ENCODE measurements at places on chromosomes 3 and 15.
A peak's percentile ranks its signal among the peaks of the same experiment; 100 is the strongest.

- H3K4me3 ChIP-seq = no peak overlapping the region
- H3K36me3 ChIP-seq = peaks cover 3% of the 10 kb centered on the region
- no peaks in the 10 kb centered on the region for H3K4me1 ChIP-seq
- DNase-seq = no peak
- no peak overlapping the region for H3K27ac ChIP-seq
- H3K27me3 ChIP-seq = no peaks in the 10 kb centered on the region
Measured at GRCh38 chr3:68614087-68614486, 318.3 kb downstream of the TAFA4 start.

GRCh38 chr15:74950078-74950908, 6.3 kb downstream of the RPP25 start:
- peak; percentile 89 for DNase-seq
- no peak overlapping the region for H3K4me3 ChIP-seq
- H3K4me1 ChIP-seq = peaks cover 19% of the 10 kb centered on the region
- H3K27me3 ChIP-seq = peaks cover 10% of the 10 kb centered on the region
- no peak overlapping the region for H3K27ac ChIP-seq
- no peaks in the 10 kb centered on the region for H3K36me3 ChIP-seq

GRCh38 chr3:168024537-168024941, 71.2 kb downstream of the GOLIM4 start:
- H3K4me3 ChIP-seq = no peak overlapping the region
- no peak for DNase-seq
- peaks cover 74% of the 10 kb centered on the region for H3K36me3 ChIP-seq
- H3K27ac ChIP-seq = no peak overlapping the region
- no peaks in the 10 kb centered on the region for H3K27me3 ChIP-seq

DNA sequence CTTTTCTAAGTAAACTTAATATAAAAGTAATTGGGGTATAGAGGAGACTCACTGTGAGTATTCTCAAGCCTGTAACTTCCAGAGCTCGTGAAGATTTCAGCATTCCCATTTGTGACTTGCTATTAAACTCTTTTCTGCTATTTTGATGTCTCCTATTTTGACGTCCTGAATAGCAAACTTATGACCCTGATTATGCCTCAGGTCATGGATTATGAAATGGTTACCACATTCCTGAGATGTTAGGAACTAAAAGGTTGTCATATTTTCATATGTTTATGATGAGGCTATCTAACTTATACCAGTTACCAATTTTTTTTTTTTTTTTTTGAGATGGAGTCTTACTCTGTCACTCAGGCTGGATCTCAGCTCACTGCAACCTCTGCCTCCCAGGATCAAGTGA, 105.5 kb downstream of the ATG7 start:
- H3K27me3 ChIP-seq = no peaks in the 10 kb centered on the region
- H3K36me3 ChIP-seq = peaks cover 2% of the 10 kb centered on the region
- no peak overlapping the region for H3K27ac ChIP-seq

DNA sequence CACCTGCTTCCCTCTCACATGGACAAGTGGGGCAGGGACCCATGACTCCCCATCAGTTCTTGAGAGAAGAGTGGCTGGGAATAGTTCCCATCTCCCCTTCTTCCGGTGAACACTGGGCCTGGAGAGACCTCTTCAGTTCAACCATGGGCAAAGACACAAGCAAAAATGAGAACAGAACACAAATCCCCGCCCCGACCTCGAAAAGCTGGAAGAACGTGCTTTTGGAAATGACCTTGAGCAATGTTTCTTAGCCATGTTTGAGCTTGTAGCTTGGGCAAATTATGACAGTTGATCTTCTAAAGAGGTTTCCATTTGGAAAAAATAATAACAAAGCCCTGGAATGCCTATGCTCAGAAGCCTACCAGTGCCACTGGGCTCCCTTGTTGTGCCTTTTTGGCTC, 59.0 kb downstream of the FAM174B start:
- H3K27ac ChIP-seq = no peak overlapping the region
- DNase-seq = no peak
- H3K4me3 ChIP-seq = no peak overlapping the region
- no peaks in the 10 kb centered on the region for H3K36me3 ChIP-seq

DNA sequence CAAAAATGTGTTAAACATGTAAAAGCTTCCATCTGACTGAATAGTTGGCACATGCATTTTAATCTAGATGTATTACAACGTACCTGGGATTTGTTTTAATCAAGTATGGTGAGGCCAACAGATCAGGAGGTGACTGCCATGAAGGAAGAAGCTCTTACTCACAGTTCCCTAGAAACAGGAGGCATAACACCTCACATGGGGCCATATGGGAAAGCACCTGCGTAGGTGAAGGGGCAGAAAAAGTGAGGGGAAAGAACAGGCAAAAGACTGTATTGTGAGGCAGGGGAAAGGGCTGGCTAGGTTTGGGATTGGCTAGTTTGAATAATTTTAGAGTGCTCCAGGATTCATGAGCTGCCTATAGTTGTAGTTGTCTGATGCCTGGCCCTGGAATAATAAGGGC, 9.6 kb downstream of the SQOR start:
- peaks cover 30% of the 10 kb centered on the region for H3K27me3 ChIP-seq
- H3K27ac ChIP-seq = no peak overlapping the region
- peaks cover 7% of the 10 kb centered on the region for H3K4me1 ChIP-seq
- no peak for DNase-seq
- no peaks in the 10 kb centered on the region for H3K36me3 ChIP-seq

DNA sequence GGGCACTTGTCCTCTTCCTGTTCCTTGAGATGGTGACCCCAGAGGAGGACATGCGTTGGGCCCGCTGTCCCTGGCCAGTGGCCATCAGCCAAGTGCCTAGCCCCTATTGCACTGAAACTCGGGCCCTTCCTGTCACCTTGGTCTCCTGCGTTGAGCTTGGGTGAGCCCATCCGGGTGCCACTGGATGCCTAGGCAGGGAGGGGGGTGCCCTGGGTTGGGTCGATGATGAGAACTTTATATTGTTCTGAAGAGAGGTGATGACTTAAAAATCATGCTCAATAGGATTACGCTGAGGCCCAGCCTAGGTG, 221.8 kb downstream of the SNRPN start:
- H3K36me3 ChIP-seq = peaks cover 7% of the 10 kb centered on the region
- peak; percentile 22 for DNase-seq
- H3K27me3 ChIP-seq = no peaks in the 10 kb centered on the region
- H3K4me3 ChIP-seq = no peak overlapping the region

- peaks cover 12% of the 10 kb centered on the region for H3K36me3 ChIP-seq
- no peak for DNase-seq
- H3K27me3 ChIP-seq = peaks cover 6% of the 10 kb centered on the region
- H3K4me1 ChIP-seq = peaks cover 3% of the 10 kb centered on the region
Measured at GRCh38 chr15:88479169-88479568, 11.7 kb downstream of the MRPS11 start.

- no peaks in the 10 kb centered on the region for H3K4me1 ChIP-seq
- H3K4me3 ChIP-seq = no peak overlapping the region
- no peak overlapping the region for H3K27ac ChIP-seq
- no peak for DNase-seq
- H3K36me3 ChIP-seq = no peaks in the 10 kb centered on the region
Measured at GRCh38 chr3:42544492-42545283, 37.1 kb downstream of the SEC22C start.

DNA sequence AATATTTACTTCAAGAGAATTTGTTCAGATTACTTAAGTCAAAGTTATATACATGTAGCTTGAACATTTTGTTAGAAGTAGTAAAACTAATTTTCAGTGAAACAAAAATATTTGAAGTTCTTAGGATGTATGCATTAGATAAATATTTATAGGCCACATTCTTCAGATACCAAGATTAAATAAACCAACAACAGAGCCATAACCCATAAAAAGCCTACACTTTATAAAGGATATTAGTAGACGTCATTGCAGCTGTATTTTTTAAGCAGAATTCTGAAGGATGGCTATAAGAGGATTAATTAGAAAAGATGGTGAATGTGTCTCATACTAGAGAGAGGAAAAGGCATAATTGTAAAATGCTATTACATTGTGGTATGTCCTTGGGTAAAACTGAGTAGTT, 449.7 kb upstream of the ALCAM start:
- H3K36me3 ChIP-seq = no peaks in the 10 kb centered on the region
- peak overlapping the region; percentile 51 for H3K27ac ChIP-seq
- H3K4me1 ChIP-seq = peaks cover 19% of the 10 kb centered on the region
- no peaks in the 10 kb centered on the region for H3K27me3 ChIP-seq
- no peak for DNase-seq
- H3K4me3 ChIP-seq = no peak overlapping the region

DNA sequence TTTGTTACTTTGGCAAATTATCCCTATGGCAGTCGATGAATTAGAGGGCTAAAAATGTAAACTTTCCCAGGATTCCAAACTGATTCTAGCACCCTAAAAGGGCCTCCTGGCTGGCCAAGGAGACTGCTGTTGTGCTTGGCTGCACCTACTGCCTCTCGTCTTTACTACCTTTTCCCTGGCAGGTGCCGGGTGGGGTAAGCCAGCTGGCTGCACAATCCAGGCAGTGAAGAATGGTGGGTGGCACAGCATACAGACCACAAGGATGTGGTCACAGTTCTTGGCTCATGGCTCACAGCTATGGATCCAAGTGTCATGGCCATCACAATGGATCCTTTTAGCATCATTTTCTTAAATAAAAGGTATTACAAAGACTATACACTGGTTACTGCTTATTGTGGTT, 20.7 kb upstream of the SLC25A26 start:
- no peaks in the 10 kb centered on the region for H3K36me3 ChIP-seq
- H3K27ac ChIP-seq = no peak overlapping the region
- no peak for DNase-seq
- no peak overlapping the region for H3K4me3 ChIP-seq
- no peaks in the 10 kb centered on the region for H3K4me1 ChIP-seq
- peaks cover 26% of the 10 kb centered on the region for H3K27me3 ChIP-seq

GRCh38 chr15:77457905-77458265, 37.2 kb downstream of the HMG20A start:
- H3K4me3 ChIP-seq = no peak overlapping the region
- peaks cover 26% of the 10 kb centered on the region for H3K36me3 ChIP-seq
- DNase-seq = no peak
- peak overlapping the region; percentile 44 for H3K27ac ChIP-seq
- H3K4me1 ChIP-seq = peaks cover 32% of the 10 kb centered on the region
- H3K27me3 ChIP-seq = no peaks in the 10 kb centered on the region

- no peaks in the 10 kb centered on the region for H3K27me3 ChIP-seq
- no peak overlapping the region for H3K27ac ChIP-seq
Measured at GRCh38 chr3:76310667-76311066, 525.3 kb upstream of the ZNF717 start.

- no peak overlapping the region for H3K27ac ChIP-seq
- no peak overlapping the region for H3K4me3 ChIP-seq
- H3K27me3 ChIP-seq = peaks cover 2% of the 10 kb centered on the region
- peaks cover 3% of the 10 kb centered on the region for H3K4me1 ChIP-seq
- no peaks in the 10 kb centered on the region for H3K36me3 ChIP-seq
- DNase-seq = peak; percentile 6
Measured at GRCh38 chr3:126125341-126125740, 41.4 kb upstream of the SLC41A3 start.

DNA sequence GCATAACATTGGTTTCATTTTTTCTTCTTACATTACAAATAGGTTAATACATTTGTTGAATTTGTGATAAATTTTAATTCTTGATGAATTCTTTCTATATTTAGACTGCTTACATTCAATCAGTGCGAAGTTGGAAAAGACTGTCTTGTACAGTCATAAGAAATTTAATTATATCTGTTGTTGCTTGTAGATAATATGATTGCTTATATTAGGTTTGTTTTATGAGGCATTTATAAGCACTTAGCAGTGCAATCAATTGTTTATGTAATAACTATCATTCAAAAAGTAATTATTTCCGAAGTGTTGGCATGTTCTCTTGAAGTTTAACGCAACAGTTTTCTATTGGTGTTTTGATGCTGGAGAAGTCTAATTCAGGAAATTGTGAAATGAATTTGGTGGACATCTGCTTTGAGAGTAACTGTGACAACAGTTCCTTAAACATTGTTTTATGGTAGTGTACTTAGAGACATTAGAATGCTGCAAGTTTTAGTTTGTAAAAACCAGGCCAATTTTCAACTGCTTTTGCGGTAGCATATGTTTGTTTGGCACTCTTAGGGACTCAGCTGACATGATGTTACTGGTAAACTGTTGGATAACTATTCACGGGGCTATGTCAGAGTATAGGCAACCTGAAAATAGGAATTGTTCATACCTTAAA, 99.7 kb downstream of the NAALADL2 start:
- H3K36me3 ChIP-seq = no peaks in the 10 kb centered on the region
- no peaks in the 10 kb centered on the region for H3K27me3 ChIP-seq
- no peak overlapping the region for H3K4me3 ChIP-seq
- peaks cover 39% of the 10 kb centered on the region for H3K4me1 ChIP-seq

GRCh38 chr3:133931084-133931483, 35.4 kb upstream of the RAB6B start:
- H3K27me3 ChIP-seq = peaks cover 25% of the 10 kb centered on the region
- peaks cover 5% of the 10 kb centered on the region for H3K4me1 ChIP-seq
- no peak for DNase-seq
- H3K36me3 ChIP-seq = no peaks in the 10 kb centered on the region
- H3K4me3 ChIP-seq = no peak overlapping the region

DNA sequence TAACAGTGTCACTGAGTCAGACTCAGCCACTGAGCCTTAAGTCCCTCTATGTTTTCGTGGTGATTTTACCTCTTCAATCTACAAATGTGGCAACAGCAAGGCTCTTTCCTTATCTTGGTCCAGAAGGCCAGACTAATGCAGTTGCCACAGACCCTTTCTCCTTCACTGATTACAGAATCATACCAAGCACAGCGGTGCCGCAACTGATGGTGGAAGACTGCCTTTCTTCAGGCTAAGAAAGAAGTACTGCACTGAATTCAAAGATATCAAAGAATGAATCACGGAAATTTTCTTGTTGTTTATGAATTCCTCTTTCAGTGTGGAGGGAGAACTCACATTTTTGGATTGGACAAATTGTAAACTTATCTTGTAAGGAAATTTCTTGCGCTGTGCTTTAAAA, 18.6 kb downstream of the DCP1A start:
- peak overlapping the region; percentile 60 for H3K27ac ChIP-seq
- no peaks in the 10 kb centered on the region for H3K27me3 ChIP-seq
- H3K36me3 ChIP-seq = peaks cover 33% of the 10 kb centered on the region

DNA sequence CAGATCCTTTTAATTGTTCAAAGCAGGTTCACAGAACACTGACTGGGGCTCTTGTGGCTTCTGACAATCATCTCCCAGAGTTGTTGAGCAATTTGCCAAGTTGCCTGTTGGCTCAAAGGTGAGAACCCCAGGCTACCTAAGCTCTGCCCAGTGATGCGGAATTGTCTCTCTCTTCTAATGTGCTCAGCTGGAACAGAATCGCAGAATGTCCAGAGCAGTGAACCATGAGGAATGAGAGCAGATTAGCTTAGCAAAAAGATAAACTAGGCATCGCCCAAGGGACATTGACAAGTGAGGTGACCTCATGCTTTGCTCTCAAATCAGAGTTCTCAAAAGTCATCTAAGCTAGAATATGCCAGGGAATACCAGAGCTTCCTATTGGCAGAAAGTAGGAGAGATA, 148.1 kb downstream of the WDR76 start:
- H3K4me3 ChIP-seq = no peak overlapping the region
- H3K27me3 ChIP-seq = peaks cover 8% of the 10 kb centered on the region
- no peak overlapping the region for H3K27ac ChIP-seq
- H3K4me1 ChIP-seq = no peaks in the 10 kb centered on the region
- DNase-seq = no peak

- H3K4me1 ChIP-seq = no peaks in the 10 kb centered on the region
- no peak overlapping the region for H3K4me3 ChIP-seq
- no peaks in the 10 kb centered on the region for H3K36me3 ChIP-seq
- peaks cover 15% of the 10 kb centered on the region for H3K27me3 ChIP-seq
- H3K27ac ChIP-seq = no peak overlapping the region
Measured at GRCh38 chr3:66518644-66519043, 17.8 kb upstream of the LRIG1 start.

All from mesothelial cell of epicardium (in vitro differentiated cells).